Activated T-helper 9 cell treated with anti-CD3 and anti-CD28 coated beads, Interleukin-2, amount 50 U/mL, for 16 hours (primary cell): ENCODE measurements at places on chromosomes 12 and 14.

- DNase-seq = peak; percentile 54
Observed at GRCh38 chr14:77641534-77642341, 25.3 kb upstream of the SPTLC2 start.

- no peak for DNase-seq
Observed at GRCh38 chr12:58425481-58426392, 484.4 kb downstream of the ATP23 start.

DNA sequence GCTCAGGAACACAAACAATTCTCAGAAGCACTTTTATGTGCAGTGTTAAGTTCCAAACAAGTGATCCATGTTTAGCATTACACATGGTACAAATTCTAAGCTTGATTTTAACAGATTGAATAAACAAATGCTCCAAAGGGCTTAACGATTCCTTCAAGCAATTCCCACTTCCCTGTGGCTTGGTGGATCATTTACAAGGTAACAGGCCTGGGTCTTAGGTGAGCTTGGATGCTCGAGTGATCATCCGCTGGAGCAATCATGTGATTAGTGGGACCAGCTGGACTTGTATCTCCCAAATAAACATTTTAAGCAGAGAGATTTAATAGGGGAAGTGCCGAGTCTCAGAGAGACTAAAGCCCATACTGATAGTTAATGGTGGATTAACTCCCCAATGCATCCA lies 70.7 kb downstream of the CALM1 start:
- DNase-seq = no peak

- DNase-seq = no peak
Observed at GRCh38 chr14:39185256-39186049, 10.4 kb downstream of the PNN start.

- no peak for DNase-seq
Observed at GRCh38 chr12:10732549-10732948, 9.4 kb upstream of the YBX3 start.

- no peak for DNase-seq
Observed at GRCh38 chr12:87427770-87428169, 601.4 kb downstream of the C12orf50 start.
